BJ (cell line): ENCODE measurements at places on chromosomes 12 and 14.

DNA sequence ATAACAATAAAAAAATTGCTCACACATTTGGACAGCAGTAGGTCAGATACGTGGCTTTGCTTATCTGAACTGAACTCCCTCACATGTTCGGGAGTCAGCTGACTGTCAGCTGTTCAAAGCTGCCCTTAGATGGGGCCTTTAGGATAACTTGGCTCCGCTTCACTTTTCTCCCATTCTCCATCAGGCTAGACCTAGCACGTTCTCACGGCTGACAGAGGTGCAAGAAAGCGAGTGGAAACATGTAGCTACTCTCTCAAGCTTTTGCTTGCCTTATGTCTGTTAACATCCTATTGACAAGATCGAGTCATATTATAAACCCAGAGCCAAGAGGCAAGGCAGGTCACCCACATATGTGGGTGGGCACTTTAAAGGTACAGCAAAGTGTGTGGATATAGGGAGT, 112.0 kb upstream of the PDZRN4 start:
- no peak for DNase-seq

GRCh38 chr12:25500651-25501050, 52.4 kb downstream of the LMNTD1 start:
- DNase-seq: no peak

GRCh38 chr12:25585021-25585523, 32.0 kb upstream of the LMNTD1 start:
- no peak for DNase-seq

- DNase-seq: no peak
Observed at GRCh38 chr14:92917041-92917940, 5.7 kb upstream of the CHGA start.

DNA sequence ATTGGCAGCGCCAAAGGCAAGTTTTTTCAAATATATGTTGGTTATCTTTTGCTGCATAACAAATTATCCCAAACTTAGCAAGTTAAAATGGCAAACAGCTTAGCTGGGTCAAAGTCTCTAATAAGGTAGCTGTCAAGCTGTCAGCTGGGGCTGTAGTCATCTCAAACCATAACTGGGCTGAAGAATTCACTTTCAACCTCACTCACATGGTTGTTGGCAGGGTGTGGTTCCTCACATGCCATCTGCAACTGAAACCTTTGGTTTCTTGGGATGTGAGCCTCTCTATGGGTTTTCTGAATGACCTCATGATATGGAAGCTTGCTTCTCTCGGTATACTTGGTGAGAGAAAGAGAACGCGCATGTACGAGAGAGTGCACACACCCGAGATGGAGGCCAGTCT, 125.4 kb downstream of the LRIG3 start:
- DNase-seq: no peak

DNA sequence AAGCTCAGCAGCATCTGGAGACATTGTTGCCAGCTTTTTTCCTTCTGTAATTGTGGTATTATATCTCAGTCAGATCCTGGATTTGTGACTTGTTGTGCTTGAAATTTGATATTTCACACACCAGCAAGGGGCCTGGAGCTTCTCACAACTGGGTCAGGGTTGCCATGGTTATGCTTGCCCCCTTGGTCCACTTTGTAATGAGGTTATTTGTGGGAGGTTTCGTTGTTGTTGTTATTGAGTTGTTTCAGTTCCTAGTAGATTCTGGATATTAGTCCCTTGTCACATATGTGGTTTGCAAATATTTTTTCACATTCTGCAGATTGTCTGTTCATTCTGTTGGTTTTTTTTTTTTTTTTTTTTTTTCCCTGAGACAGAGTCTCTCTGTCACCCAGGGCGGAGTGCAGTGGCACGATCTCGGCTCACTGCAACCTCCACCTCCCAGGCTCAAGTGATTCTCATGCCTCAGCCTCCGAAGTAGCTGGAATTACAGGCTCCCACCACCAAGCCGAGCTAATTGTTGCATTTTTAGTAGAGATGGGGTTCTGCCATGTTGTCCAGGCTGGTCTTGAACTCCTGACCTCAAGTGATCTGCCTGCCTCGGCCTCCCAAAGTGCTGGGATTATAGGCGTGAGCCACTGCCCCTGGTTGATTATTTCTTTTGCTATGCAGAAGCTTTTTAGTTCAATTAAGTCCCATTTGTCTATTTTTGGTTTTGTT, 80.6 kb upstream of the ETV6 start:
- DNase-seq: no peak

GRCh38 chr14:101116065-101116464, 212.5 kb upstream of the RTL1 start:
- no peak for DNase-seq

DNA sequence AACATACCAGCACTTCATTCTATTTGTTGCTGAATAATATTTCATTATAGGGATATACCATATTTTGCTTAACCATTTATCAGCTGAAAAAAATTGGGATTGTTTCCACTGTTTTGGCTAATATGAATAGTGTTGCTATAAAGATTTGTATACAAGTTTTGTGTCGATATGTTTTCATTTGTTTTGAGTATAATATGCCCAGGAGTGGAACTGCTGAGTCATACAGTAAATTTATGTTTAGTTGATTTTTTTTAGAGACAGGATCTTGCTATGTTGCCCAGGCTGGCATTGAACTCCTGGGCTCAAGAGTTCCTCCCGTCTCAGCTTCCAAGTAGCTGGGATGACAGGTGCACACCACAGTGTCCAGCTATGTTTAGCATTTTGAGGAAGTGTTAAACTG, 131.5 kb upstream of the TMCC3 start:
- DNase-seq: no peak

DNA sequence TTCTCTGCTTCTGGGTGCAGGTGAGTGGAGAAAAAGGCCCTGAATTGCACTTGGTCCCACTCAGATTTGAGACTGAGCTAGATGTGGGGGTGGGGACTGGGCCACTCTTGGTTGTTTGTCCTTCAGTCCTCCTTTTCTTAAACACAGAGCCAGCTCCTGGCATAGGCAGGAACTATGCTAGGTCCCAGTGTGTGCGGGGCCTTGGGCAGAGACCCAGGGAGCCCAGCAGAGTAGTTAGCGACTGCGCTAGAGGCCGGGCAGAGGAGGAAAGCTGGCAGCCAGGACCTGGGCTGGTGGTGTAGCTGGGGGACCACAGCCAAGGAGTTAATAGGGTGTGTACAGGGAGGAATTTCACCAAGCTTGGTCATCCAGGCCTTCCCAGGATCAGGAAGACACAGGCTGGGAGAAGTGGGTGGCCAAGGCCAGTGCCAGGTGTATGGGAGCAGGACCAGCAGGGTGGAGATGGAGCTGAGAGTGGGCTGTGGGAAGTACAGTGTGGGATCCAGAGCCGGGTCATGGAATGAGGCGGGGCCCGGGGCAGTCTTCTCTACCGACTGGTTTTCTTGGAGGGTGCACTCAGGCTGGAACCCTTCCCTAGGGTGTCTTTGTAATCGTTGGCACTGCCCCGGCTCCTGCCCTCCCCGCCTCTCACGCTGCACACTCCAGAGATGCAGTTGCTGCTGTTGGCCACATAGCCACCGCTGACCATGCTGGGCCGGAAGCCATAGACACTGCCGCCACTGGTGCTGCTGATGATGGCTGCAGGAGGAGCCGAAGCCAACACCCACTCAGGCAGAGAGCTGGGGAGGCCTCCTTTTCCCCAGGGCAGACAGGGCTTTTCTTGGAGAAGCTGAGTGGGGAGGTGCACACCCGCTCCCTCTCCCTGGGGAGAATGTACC, 8.7 kb downstream of the KRT71 start:
- DNase-seq: no peak

DNA sequence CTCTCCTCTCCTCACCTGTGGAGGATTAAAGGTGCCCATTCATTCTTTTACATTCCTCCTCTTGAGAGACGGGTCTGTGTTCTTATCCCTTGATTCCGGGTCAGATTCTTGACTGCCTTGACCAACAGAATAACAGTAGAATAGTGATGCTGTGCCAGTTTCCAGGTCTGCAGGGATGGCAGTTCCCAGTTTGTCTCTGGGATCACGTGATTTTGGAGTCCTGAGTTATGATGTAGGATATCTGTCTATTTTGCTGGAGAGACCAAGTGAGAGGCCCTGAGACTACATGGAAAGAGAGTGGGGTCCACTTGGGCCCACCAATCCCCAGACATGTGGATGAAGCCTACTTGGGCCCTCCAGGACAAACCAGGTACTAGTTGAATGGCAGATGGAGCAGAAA, 142.8 kb downstream of the TTC8 start:
- DNase-seq: no peak

DNA sequence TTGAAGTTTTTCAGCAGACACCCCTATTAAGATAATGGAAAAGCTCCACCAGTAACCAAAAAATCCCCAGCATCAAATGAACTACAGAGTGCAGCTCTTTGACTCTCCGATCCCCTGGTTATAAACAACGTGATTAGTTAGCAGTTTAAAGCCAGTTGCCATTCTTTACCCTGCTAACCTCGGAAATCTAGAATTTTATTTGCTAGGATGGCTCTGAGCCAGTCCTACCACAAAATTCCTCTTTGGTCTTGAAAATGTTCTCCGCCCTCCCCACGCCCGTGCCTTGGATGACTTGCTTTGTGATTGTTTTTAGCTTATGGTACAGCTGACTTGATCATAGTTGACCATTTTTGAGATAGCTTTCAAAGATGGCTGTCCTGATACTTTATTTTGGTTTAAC, 1.2 kb downstream of the KLHDC2 start:
- DNase-seq: peak; percentile 28

DNA sequence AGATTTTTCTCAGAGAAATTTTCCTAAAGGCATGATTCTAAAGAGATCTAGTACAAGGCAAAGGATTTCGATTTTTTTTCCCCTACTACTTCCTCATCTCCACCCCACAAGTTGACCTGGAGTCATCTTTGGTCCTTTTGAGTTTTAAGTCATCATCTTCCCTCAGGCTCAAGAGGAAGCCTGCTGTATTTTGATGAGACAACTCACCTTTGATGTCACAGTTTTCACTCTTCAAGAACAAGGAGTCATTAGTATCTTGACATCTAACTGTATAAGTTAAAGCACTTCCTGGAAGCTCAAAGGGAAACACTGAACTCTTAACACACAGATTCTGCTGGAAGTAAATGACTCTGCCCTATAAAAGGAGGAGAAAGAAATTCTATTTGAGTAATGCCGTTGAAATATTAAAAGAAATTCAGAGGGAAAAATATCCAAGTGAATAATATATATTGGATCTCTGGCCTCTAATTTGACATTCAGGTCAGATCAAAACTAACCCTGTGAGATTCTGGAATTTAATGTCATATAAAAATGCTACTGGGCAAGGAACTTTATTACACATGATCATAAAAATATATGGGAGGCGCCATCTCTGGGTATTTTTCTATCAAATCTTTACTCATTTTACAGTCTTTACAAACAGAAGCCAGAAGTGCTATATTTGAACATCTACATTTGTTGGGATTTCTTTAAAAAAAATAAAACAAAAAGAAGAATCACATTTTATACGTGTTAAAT, 435.0 kb downstream of the NRXN3 start:
- no peak for DNase-seq

DNA sequence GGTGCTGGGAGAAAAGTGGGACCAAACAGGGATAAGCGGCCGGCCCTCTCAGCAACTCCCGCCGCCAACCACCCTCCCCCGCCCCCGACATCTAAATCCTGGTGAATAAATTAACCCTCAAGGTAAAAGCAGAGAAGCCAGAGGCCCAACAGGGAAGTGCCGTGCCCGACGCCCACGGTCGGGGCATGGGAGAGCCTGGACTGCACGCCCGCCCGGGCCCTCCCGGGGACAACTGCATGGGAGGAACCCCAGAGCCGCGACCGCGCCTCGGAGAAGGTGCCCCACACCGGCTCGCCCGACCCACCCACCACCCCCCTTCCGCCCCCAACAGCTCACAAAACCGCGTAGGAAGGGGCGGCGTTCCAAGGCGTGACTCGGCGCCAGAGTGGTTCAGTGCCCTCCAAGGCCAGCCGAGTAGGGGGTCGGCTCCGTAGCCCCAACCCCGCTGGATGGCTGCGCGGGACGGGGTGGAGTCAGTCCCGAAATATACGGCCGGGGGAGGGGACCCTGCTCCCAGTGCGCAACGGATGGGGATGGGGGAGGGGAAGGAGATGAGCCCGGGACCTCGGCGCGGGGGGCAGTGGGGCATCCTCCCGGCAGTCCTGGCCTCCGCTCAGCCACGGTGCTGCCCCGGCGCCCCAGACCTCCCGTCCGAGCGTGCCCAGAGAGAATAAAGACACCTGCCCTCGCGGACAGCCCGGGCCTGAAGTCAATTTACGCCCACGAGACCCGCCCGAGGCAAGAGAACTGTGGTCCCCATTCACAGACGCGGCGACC, 732 bp downstream of the SLC25A29 start:
- no peak for DNase-seq

DNA sequence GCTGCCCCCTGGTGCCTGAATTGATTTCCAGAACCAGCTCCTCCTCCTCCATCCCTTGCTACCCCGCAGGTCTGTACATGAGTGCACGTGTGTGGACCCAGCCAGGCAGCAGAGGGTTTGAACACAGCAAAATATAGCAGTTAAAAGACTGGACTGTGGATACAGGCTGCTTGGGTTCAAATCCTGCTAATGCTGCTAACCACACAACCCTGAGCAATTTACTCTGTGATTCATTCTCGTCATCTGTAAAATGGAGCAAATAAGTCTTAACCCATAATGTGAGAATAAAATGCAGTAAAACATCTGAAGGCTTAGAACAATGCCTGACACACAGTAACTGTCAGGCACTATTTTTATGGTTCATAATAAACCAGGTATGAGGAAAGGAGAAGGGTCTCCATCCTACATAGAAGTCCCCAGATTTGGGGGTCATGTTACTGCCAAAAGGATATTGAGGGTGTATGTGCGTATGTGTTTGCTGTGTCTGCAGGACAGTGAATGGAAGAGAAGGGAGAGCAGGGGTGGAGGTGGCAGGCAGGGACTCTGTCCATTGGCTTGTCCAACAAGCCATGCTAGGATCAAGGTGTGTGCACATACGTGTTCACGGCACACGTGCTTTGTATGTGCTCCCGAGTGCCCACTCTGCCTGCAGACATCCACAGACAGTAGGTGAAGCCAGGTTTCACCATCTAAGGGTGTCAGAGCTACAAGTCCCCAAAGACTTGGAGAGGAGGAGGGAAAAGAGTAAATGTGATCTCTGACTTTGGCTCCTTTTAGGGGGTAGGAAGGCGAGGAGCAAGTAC, 1.5 kb upstream of the STAT6 start:
- no peak for DNase-seq

GRCh38 chr12:50677858-50678257, 86.0 kb upstream of the ATF1 start:
- peak; percentile 12 for DNase-seq

- no peak for DNase-seq
Observed at GRCh38 chr12:5395443-5396271, 36.3 kb upstream of the NTF3 start.

DNA sequence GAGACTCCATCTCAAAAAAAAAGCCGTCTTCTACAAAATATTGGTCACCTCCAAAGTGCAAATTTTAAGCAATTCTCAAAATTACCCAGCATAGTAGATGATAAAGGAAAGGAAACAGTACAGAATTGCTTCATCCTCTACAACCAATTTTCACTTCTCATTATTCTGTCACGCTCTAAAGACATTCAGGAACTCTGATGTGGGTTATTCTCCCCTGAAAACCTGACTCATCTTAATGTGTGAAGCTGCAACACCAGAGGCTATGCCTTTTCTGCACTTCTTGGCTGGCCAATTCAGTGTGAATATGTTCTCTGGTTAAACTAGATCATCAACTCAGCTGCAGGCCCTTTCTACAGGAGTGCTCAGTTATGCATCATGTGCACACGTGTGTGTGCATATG, 11.0 kb downstream of the PTGER2 start:
- no peak for DNase-seq

GRCh38 chr14:61530296-61530695, 165.0 kb upstream of the HIF1A start:
- no peak for DNase-seq
